ENCODE measurements at places on chromosomes 11 and 22.

- DNase-seq = no peak
Observed at GRCh38 chr22:39797528-39798147, 95.9 kb downstream of the ENTHD1 start.

DNA sequence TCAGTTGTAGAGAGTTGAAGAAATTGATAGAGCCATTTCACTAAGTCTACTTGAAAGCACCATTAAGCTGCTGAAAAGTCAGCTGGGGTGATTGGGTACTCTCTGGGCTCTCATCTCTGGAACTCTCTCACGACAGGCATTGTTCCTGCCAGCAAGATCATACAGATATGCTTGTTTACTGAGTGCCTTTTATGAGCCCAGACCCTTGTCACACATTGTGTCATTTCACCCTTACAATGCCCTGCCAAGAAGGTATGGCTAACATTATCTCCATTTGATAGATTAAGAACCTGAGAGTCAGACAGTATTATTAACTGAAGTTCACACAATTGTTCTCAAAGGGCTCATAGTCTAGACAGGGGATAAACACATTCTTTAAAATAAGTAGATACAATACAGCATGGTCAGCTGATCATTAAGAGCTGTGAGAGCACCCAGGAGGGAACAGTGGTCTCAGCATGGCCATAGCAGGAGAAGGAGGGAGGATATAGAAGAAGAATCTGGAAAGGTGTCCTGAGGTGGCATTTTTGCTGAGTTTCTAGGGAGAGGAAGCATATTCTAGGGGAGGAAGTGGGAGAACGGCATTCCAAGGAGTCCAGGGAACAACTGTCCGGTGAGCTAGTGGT is 580.5 kb downstream of the INSC start:
- no peak for DNase-seq

GRCh38 chr11:2730272-2731129 is 30.7 kb upstream of the KCNQ1OT1 start:
- DNase-seq = no peak

- no peak for DNase-seq
Observed at GRCh38 chr11:132028380-132029240, 658.2 kb downstream of the NTM start.

DNA sequence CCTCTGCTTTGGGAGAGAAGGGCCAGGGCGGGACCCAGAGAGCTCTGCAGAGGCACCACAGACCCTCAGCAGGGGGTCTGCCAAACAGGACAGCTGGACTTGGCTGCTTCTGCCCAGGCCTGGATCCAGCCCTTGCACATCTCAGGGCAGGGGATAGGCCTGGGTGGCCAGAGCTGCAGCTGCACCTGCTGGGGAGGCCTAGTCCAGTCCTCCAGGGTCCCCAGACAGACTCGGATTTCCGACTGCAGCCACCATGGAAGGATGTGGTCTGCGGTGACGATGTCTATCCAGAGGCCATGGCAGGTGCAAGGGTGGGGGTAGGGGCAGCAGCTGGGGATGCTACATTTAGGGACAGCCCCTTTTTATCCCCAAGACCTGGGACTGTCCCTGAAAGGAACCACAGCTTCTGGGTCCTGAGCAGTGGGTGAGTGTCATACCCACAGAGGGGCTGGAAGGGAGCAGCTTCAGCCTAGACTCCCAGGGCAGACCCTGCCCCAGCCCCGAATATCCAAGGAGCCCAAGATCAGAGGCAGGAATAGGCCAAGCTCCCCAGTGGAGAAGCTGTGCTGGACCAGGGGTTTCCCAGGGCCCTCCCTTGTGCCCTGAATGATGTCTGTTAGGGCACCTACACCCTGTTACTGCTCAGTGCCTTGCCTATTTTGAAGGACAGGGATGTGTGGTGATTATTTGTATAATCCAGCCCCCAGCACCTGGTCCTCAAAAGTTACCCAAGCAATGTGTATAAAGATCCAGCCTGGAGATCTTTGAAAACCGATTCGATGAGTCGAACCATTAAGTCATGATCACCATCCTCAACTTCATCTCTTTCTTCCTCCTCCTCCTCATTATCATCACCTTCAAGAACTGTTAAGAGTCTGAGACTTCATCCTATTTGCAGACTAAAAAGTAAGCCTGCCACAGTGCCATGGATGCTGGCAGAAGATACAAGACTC is 2.5 kb upstream of the IGLL5 start:
- DNase-seq = no peak

DNA sequence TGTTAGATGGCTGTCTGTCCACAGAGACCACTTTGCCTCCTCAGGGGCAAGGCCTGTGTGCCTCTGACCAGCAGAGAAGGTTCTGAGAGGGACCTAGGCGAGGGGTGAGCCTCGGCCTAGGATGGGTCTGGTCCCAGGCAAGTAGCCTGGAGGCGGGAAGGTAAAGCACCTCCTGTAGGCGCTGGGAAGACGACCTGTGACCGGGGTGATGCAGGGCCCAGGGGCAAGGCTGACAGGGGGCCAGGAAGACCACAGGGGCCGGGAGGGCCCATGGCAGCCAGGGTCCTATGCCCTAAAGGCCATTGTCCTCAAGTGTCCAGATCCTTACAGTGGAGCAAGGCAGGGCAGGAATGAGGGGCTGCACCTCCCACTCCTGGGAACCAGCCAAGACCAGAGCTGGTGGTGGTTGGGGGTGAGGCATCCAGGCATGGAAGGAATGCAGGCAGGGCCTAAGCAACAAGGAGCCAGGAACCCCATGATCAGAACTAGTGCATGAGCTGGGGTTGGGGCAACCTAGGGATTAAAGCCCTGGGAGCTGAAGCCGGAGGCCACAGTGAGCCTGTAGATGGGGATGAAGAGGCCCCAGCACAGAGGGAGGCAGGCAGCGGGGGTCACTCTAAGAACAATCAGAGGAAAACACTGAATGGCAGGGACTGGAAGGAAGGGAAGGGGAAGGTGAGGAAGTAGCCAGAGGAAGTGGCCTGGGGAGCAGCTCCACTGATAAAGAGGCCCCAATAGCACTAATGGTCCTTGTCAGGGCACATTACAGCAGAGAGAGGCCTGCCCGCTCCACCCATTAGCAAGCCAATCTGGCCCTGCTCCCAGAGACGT is 32.9 kb upstream of the KLHL35 start:
- DNase-seq = no peak

GRCh38 chr11:46279126-46280099 is 2.0 kb downstream of the CREB3L1 start:
- DNase-seq = no peak

GRCh38 chr11:74412733-74413359 is 14.6 kb upstream of the PGM2L1 start:
- DNase-seq = no peak

GRCh38 chr22:39148727-39149535 is 3.5 kb downstream of the CBX7 start:
- no peak for DNase-seq

- DNase-seq = no peak
Observed at GRCh38 chr11:6601041-6601461, 2.4 kb downstream of the RRP8 start.

DNA sequence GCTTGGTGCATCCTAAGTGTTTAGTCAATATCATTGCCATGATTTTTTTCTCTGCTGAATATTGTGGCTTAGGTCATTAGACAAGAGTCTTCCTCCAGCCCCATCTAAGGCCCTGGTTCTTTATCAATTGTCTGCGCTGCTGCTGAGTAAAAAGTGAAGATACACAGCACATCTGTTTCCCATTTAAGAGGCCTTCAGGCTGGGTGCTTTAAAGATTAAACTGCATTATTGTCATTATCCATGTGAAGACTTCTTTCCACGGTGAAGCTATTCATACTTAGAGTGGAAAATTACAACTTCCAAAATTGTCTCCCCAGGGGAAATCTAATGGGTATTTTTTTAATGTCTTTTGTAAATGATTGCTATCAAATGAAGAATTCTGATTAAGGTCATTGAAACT is 719.8 kb upstream of the LRRC4C start:
- DNase-seq = no peak

DNA sequence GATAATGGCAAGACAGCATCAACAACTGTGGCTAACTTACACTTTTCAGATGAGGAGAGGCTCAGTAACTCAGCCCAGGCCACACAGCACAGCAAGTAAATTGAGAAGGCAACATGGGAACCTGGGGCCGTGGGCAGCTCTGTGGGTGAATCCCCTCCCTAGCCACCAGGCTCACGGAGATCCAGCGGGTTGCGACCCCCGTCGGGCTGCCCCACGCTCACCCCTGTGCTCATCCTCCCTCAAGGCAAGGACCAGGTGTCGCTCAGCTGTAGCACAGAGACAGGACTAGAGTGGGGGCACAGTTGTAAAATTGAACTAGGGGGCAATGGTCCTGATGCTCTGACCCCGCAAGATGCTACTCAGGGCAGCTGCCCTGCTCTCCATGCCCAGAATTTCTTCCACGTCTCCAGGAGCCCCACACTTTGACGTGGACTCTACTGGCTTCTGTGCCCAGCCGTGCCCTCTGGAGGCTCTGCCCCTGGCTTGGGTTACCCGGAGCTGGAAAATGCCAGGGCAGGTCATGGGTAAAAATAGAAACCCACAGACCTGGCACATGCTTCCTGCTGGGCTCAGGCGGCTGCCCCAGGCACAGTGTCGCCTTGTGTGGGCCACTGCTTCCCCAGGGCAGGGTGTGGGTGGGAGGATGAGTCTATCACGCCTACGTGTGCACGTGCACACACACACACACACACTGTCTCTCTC is 9.0 kb downstream of the TUBA8 start:
- DNase-seq = no peak

- no peak for DNase-seq
Observed at GRCh38 chr11:130086669-130087068, 17.0 kb downstream of the APLP2 start.

DNA sequence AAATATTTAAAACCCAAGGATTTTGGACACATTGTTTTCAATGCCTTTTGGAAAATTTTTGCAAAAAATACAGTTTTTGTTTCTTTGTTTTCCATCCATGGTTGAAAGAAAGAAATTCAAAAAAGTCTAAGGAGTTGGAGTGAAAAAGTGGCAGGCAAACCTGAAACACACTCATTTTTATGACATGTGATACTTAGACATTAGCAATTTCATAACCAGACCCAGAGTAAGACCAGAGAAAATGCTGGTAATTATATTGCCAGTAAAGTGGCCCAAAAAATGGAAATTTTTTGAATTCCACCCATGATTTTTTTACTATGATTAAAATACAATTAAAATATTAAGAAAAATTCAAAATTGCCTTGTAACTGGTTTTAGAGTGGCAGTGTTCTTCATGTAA is 128.2 kb downstream of the SLC17A6 start:
- no peak for DNase-seq

GRCh38 chr11:117183724-117184349 is 5.3 kb downstream of the SIDT2 start:
- no peak for DNase-seq

GRCh38 chr11:1384199-1384970 is 5.3 kb upstream of the BRSK2 start:
- DNase-seq = no peak

- no peak for DNase-seq
Observed at GRCh38 chr11:85483861-85484260, 143.3 kb downstream of the DLG2 start.

GRCh38 chr11:117936973-117937372 is 7.8 kb upstream of the TMPRSS13 start:
- DNase-seq = no peak

DNA sequence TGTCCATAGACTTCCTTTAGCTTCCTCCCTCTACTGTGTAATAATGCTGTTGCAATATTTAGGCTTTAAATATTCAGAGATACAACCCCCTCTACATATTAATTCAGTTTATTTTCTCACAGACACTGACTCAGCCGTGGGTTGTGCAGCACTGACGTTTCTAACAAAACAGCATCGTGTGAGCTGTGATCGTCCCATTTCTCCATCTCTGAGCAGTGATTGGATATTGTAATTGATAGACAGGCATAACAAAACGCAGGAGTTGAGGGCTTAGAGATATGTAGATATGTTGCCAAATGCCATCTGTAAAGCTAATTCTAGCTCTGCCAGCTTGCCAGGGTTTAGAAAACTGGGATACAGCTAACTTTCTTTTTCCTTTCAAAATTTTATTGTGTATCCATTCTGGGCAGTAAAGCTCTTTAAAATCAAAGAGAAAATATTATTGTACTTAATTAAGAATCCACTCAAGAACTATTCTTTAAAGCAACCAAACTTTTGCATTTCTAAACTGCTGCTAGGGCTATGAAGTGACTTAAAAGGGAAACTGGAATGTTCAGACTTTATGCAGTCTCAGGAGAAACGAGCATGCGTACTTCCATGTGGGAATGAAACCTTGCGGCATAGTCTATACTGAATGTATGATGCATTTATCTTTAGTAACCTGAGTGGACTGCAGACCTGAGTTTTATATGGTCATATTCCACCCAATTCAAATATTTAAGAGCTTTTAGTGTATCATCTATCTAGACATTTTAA is 22.7 kb downstream of the BTBD10 start:
- no peak for DNase-seq

DNA sequence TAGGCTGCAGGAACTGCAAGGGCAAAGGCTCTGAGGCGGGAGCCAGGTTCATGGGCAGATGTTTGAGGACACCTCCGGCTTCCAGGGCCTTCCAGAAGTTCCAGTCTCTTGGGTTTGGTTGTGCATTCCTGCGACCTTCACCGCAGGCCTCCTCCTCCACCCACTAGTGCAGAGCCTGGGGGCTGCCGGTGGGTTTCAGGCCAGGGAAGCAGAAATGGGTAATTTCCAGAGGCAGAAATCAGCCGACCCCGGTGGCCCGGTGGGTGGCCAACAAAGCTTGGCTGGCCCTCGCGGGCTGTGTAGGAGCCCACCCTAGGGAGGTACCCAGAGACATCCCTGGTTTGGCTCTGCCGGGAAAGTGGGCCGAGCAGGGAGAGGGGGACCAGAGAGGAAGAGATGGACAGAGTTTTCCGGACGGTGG is 417 bp upstream of the PHETA2 start:
- no peak for DNase-seq

GRCh38 chr11:67265633-67266448 is 432 bp upstream of the GRK2 start:
- DNase-seq = no peak

DNA sequence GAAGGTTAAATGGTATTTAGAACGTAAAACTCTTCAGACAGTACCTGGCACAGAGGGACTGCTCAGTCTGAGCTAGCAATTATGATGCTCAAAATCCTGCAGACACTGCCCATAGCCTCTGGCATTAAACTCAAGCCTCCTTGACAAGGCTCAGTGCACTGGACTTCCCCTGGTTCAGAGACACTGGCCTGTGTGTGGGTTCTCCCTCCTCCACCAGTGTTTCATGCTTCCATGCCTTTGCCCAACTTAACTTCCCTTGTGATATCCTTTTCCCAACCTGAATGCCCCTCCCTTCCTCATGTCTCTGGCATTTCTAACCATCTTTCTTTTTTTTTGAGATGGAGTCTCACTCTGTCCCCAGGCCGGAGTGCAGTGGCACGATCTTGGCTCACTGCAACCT is 9.1 kb downstream of the LTBP3 start:
- no peak for DNase-seq

DNA sequence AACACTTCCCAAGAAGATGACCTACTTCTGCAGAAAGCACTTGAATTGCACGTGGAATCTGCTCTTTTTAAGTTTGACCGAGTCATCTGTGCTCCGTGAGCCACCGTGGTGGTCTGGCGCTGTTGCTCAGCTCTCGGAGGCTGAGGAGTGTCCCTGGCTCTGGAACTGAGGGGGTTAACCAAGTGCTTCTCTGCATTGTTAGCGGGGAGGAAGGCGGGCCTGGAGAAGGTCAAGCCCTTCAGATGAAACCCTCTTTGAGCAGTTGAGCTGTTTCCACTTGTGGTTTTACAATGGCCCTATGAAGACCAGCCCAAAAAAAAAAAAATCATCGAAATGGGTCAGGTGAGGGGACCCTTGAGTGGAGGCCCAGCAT is 286.4 kb downstream of the NTM start:
- DNase-seq = no peak

- no peak for DNase-seq
Observed at GRCh38 chr11:91173701-91174100, 950.9 kb upstream of the CHORDC1 start.
